ENCODE measurements at places on chromosomes 1 and 21.

GRCh38 chr1:87089070-87089736 is 174.8 kb downstream of the HS2ST1 start:
- DNase-seq, result no peak

- DNase-seq, result no peak
Measured at GRCh38 chr1:243796016-243796415, 54.0 kb downstream of the AKT3 start.

DNA sequence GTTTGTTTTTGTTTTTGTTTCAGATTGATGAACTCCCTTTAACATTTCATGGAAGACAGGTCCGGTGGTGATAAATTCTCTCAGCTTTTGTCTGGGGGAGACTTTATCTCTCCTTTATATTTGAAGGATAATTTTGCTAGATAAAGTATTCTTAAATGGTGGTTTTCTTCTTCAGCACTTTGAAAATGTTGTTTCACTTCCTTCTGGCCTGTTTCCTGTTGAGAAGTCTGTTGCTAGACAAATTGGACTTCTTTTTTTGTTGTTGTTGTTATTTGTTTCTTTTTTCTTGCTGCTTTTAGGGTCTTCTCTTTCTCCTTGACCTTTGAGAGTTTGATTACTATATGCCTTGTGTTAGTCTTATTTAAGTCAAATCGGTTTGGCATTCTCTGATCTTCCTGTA is 50.8 kb downstream of the CRP start:
- no peak for DNase-seq

GRCh38 chr21:33245289-33245918 is 15.7 kb downstream of the IFNAR2 start:
- DNase-seq, result no peak

- DNase-seq, result no peak
Measured at GRCh38 chr1:51192213-51192843, 43.7 kb upstream of the RNF11 start.

All from cortex of kidney (tissue), 1 donor.